ENCODE measurements at places on chromosomes 12 and 14. TPM values are rescaled to one million over a fixed set of nuclear protein-coding genes. Genes with fewer than 3 reads are reported as not detected.
A peak's percentile ranks its signal among the peaks of the same experiment; 100 is the strongest.

DNA sequence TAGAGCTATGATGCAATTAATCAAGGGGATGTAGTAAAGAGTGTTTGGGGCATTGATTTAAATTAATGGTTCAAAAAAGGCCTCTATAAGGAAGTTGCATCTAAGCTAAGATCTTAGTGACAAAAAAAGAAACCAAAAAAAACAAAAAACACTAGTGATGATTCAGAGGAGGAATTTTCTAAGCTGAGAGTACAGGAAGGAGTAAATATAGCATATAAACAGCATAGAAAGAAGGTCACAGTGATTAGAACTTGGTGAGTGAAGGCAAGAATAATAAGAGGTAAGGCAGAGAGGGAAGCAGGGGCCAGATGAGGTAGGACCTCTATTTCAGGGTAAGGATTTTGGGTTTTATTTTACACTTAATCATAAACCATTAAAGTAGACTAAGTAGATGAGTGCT, 48.0 kb upstream of the PDZRN4 start:
- DNase-seq: peak; percentile 16

The NKX2-1 gene
- not detected for total RNA-seq

- peak; percentile 41 for DNase-seq
These were observed 905 bp downstream of the CISTR start for GRCh38 chr12:53750812-53751335.

- DNase-seq: no peak
These were observed 21.7 kb downstream of the TMBIM6 start for GRCh38 chr12:49763006-49763591.

The TGM1 gene
- total RNA-seq: 0.45 TPM

- DNase-seq: peak; percentile 9
These were observed 37.8 kb downstream of the SLCO1A2 start for GRCh38 chr12:21296751-21297406.

DNA sequence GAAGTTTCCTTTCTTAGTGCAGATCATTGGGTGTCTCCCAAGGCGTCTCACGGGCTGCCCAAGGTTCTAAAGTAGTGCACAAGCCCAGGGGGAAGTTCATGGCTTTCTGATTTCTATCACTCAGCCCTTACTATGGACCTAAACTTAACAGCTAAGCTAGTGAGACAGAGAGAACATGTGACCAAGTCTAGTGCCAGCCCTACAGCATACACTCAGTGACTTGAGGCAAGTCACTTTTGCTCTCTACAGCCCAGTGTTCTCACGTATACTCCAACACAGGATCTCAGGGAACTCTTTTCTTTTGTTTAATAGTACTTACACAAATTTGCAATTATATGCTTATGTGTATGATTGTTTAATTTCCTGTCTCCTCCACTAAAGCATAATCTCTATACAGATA, 48.6 kb downstream of the NKX2-1 start:
- no peak for DNase-seq

The MIP gene
- total RNA-seq: 0.15 TPM

- no peak for DNase-seq
These were observed 115.2 kb upstream of the MAP1LC3B2 start for GRCh38 chr12:116443821-116444589.

DNA sequence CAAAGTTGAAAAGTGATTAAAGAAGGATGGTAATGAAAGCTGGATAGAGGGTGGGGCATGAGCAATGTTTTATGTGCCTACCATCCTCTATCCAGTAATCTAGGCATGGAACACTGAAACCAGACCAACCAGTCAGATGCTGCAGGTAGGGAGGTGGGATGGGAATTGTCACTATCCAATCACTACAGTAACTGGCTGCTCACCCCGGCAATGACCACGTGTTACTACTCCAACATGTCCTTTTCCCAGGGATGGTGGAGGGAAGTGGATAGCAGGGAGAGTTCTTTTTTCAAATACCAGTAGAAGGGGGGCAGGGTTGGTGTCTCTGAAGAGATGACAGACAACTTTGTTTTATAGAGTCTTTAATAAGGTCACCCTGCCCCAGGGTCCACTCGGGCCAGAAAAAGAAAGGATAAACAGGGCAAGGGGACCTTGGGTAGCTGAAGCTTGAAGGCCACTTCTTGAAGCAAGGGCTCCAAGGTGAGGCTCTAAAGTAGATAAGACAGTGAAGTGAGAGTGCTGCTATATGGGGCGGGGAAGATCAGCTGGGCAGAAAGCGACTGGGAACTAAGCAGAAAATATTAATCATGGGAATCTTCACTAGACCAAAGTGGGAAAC, 14.7 kb upstream of the CDH24 start:
- peak; percentile 23 for DNase-seq

The CLEC1A gene
- not detected for total RNA-seq

GRCh38 chr12:4789776-4790175, 69.6 kb downstream of the GALNT8 start:
- DNase-seq: no peak
